ENCODE measurements at places on chromosomes 6 and 20.

GRCh38 chr6:52377538-52378221, 15.7 kb downstream of the PAQR8 start:
- DNase-seq = no peak

DNA sequence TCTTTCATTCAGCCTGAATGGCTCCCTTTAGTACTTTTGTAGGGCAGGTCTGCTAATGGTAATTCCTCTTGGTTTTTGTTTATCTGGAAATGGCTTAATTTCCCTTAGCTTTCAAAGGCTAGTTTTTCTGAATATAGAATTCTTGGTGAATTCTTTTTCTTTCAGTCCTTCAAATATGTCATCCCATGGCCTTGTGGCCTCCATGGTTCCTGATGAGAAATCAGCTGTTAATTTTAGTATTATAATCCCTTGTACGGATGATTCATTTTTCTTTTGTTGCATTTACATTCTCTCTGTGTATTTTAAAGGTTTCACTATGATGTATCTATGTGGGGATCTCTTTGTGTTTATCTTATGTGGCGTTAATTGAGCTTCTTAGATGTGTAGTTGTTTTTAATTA, 179.6 kb upstream of the ARG1 start:
- no peak for DNase-seq

DNA sequence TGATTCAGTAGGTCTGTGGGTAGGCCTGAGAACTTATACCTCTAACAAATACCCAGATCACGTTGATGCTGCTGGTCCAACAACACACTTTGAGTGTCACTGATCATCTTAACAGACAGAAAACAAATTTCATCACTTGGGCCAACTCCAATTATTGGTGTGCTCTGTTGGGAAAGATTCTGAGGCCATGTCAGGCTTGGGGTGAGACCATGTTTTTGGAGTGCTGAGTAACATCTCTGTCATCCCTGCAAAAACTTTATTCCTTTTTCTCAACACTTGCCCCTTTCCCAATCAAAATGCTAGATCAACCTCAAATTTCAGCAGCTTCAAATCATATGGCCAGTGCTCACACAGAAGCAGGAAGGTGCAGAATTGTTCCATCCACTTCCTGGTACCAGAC, 108.8 kb upstream of the TENT5A start:
- no peak for DNase-seq

DNA sequence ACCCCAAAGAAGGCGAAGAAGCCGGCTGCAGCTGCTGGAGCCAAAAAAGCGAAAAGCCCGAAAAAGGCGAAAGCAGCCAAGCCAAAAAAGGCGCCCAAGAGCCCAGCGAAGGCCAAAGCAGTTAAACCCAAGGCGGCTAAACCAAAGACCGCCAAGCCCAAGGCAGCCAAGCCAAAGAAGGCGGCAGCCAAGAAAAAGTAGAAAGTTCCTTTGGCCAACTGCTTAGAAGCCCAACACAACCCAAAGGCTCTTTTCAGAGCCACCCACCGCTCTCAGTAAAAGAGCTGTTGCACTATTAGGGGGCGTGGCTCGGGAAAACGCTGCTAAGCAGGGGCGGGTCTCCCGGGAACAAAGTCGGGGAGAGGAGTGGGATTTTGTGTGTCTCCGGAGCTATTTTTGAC, 69.6 kb downstream of the HFE start:
- no peak for DNase-seq

- DNase-seq = no peak
Observed at GRCh38 chr6:20137240-20137639, 75.0 kb downstream of the MBOAT1 start.

DNA sequence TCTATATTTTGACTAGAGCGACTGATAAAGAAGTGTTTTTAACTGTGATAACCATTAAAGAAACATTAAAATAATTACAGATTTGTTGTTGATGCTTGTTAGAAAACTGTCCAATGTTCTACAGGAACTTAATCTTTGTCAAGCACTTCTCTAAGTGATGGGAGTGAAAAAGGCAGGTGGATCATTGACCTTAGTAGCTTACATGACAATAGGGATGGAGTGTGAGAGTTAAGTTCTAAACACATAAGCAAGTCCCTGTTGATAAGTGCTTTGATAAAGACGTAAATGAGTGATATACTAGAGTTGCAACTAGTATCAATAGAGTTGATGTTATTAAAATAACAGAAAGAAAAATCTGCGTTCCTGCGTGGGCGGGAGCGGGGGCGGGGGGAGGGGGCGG, 931.5 kb upstream of the EPHA7 start:
- no peak for DNase-seq

GRCh38 chr6:130896249-130896648, 69.0 kb downstream of the SMLR1 start:
- DNase-seq = no peak

DNA sequence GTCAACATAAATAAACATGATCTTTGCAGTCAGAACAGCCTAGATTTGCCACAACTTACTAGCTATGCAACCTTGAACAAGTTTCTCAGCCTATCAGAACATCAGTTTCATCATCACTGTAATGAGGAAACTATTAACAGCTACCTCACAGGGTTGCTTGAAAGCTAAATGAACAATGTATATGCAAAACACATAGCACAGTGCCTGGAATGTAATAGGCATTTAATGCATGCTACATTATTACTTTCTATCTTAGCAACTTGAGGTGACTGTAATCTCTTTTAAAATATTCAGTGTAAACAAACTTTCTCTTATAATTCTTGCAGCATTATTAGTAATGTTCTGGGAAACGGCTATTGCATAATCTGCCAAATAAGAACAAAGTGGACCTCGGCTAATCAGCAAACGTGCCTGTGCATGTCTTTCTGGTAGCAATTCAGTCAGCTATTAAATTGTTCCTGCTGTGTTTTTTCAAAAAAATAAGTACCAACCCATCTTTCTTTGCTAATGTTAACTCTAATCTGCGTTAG, 61.5 kb downstream of the SYNE1 start:
- peak; percentile 62 for DNase-seq

DNA sequence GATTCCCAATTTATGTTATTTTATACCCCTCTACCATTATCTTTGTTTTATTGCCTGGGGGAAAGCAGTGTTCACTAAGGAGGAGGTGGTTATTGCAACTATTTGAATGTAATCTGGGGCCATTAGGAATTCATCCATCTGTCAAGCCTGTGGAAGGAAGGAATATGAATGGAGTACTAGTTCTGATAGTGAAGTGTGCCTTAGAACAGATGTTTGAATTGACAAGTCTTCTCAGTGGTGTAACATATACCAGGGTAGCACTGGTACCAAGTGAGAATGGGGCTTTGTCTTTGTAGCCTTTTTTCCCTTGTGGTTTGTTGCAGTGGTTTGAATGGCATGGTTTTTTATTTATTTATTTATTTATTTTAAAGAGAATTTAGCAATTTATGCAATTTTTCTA, 27.9 kb upstream of the HDAC2 start:
- no peak for DNase-seq

DNA sequence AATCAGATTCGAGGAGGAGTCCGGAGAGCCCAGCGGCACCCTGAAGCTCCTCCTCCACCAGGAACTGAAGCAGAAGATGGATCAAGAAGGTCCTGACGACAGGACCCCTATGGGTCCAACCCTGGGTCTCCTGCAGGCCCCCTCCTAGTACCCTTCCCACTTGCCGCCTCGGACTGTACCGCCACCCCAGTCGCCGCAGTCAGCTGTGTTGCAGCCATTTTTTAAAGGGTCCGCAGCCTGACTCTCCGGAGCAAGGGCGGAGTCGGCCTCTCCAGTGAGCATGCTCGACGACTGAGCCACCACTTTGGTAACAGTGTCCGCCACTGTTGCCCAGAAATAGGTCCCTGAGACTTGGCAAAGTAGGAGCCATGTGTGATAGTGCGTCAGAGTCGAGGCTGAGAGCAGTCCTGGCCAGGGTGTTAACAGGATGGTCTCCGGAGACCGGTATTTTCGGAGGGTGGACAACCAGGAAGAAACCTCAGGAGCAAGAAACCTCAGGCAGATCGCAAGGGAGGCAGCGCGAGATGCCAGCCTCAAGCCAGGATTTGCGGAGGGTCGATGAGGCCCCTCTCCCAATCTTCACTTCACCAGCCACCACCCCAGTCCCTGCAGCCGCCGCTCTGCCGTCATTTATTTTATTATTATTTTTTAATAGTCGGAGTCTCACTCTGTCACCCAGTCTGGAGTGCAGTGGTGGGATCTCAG, 294.6 kb upstream of the ZNF337 start:
- DNase-seq = no peak

DNA sequence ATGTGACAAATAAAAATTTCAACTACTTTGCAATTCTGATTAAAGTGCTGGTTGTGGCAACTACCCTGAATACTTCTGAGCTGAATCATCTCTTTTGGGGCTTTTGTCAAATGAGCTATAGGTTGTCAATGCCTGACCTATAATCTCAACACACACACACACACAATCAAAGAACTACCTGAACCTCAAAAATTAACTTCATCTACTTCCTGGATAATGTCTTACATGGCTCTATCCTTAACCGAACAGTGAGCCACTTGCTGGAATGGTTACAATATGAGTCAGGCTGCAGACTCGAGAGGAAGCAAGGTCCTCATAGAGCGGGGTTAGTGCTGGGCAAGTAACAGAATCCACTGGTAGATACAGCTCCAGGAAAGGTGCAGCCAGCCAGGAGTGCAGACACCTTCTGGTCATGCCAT, 70.6 kb upstream of the DST start:
- DNase-seq = no peak

DNA sequence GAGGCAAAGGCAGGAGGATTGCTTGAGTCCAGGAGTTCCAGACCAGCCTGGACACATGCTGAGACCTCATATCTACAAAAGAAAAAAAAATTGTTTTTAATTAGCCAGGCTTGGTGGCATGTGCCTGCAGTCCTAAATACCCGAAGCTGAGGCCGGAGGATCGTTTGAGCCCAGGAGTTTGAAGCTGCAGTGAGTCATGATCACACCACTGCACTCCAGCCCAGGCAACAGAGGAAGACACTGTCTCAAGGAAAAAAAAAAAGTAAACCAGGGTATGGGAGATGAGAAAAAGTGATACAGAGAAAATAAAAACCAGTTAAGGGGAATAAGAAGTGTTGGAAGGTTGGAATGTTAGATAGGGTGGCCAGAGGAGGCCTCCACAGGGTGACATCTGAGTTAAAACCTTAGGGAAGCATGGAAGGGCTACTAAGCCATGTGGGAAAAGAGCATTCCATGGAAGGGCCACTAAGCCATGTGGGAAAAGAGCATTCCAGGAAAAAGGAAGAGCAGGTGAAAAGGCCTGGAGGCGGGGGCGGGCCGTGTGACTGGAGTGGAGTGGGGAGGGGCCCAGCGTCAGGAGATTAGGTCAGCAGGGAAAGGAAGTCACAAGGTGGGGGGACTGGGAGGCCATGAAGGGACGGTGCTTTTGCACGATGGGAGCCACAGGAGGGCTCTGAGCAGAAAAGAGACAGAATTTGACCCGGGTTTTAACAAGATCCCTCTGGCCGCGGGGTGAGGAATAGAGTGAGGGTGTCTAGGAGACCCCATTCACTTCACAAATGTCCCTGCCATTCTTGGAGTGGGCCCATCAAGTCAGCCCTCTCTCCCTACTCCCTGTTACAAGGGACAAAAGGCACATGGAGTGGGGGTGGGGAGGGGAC, 18.3 kb downstream of the CPNE5 start:
- no peak for DNase-seq

DNA sequence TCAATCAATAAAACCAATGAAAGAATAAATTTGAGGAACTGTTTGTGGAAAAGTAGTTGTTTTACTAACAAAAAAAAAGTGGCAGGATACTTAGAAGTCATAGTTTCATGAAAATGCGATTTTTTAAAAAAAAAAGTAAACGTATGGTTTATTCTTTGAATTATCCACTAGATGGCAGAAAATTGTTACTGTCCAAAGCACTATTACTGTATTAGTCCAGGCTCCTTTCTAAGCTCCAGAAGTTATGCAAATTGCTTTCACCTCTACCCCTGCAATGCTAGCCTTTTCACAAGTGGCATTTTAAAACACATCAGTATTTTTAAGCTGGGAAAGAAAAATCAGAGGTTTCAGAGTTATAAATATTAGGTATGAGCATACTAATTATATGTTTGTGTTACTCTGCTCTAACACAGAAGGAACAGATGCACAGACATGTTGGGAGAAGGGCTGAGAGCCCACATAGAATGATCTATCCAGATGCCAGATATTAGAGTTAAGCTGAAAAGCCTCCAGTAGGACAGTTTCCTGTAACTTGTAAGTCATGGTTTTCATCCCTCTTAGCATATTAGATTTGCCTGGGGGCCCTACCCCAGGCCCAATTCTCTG, 63.9 kb downstream of the FHL5 start:
- peak; percentile 74 for DNase-seq

- no peak for DNase-seq
Observed at GRCh38 chr6:168676552-168677322, 235.8 kb downstream of the SMOC2 start.

DNA sequence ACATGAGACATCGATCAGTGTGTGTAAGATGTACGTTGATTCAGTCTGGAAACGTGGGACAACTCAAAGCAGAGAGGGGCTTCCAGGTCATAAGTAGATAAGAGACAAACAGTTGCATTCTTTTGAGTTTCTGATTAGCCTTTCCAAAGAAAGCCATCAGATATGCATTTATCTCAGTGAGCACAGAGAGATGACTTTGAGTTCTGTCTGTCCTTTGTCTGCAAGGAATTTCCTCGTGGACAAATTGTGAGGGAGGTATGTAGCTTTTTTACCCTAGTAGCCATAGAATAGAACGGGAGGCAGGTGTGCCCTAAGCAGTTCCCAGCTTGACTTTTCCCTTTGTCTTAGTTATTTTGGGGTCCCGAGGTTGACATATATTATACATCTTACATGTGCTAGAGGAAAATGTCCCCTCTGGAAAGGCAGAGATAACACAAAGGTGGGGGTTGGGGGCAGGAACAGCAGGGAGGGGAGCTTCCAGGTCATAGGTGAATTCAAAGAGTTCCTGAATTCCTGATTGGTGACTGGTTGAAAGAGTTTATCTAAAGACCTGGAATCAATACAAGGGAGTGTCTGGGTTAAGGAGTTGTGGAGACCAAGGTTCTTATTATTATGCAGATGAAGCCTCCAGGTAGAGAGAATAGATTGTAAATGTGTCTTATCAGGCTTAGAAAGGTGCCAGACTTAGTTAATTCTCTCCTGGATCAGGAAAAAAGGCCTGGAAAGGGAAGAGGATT, 237.0 kb downstream of the NFATC2 start:
- no peak for DNase-seq

DNA sequence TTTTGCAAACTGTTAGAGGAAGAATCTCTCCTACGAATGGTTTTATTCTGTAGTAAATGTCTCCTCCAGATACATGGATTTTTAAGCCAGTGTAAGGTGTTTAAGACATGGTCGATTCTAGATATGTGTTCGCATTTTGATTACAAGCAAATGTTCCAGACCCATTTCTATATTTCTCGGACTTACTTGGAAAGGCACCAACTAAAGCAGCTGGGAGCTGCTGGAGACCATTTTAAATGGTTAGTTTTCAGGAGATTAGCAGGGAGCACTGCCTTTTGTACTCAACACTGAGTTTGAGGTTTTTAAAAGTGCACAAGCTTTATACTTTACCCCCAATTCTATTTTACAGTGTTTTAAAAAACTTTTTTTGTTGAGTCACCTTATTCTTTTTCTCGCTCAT, 857.0 kb downstream of the KIF16B start:
- no peak for DNase-seq

DNA sequence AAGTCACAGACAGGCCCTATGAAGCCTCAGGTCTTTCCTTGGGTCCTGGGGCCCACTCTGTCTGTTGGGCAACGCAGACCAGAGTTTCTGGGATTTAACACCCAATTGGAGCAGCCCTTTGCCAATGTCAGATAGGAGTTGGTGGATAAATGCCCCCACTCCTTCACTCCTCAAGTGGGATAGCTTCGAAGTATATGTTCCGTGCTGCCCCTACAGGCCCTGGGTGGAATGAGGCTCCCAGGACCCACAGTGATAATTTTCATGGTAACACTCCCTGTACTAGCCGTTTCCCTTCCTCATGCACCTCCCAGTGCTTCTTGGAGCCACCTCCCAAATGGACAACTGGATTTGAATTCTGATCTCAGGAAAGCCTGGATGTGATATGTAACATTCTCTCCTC, 145.4 kb downstream of the FOXA2 start:
- no peak for DNase-seq

Data from hematopoietic multipotent progenitor cell treated with erythropoietin and hydrocortisone succinate and interleukin-3 and kit ligand, for 6 days (in vitro differentiated cells).